Naive B cell (primary cell): ENCODE measurements at places on chromosomes 13 and 19. TPM values are rescaled to one million over a fixed set of nuclear protein-coding genes. Genes with fewer than 3 reads are reported as not detected.

Gene TMEM59L
- not detected for polyA plus RNA-seq

GRCh38 chr19:13937479-13938300, 527 bp downstream of the PODNL1 start:
- DNase-seq = no peak

Gene MAST1
- not detected for polyA plus RNA-seq

GRCh38 chr19:7701049-7701653, 780 bp downstream of the FCER2 start:
- DNase-seq = no peak

Gene VAV1
- 27.7 TPM for polyA plus RNA-seq

Gene KLK2
- polyA plus RNA-seq = 0.36 TPM

DNA sequence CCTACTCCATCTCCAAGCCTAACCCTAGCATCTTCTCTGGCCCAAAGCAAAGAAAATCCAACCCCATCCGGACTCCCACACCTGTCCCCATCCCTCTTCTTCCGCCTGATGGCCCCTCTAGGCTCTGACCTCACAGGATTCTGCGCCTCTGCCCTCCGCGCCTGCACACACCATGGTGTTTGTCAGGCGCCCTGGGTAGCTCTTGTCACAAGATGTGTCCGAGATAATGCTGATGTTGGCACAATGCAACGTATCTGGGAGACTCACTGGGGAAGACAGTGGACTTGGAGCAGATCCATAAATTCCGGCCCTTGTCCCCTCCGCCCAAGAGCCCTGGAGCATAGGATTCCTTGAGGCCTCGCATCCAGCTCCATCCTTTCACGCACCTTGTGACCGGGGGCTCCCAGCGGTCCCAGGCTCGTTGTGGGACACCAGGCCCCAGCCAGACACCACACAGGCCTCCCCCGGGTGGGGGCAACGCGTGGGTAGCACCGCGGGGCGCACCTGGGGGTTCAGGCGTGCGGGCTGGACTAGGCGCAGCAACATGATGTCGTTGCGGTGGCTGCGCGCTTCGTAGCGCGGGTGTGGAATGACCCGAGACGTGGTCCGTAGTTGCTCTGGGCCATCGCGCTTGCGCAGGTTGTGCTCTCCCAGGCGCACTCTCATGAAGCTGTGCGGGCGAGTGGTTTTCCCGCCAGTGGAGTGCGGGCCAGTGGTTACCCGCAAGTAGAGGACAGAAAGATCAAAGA, 3.1 kb upstream of the KLK1 start:
- DNase-seq = no peak

Gene ZNF491
- polyA plus RNA-seq = 0.40 TPM

DNA sequence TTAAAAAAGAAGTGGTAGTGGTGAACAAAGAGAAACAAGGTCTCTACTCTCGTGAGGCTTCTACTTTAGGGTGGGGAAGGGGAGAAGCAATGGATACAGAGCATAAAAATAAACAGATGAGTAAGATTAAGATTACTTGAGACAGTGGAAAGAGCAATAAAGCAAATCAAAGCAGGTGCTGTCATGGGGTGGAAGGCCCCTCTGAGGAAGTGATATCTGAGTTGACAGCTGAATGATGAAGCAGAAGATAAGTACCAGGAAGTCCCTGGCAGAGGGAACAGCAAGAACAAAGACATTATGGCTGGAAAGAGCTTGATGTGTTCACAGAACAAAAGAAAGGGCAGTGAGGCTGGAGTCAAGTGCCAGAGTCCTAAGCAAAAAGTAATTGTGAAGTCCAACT, 221.8 kb downstream of the ENOX1 start:
- no peak for DNase-seq

Gene OR7D2
- not detected for polyA plus RNA-seq

GRCh38 chr19:18775586-18776287, 15.4 kb downstream of the COMP start:
- no peak for DNase-seq

DNA sequence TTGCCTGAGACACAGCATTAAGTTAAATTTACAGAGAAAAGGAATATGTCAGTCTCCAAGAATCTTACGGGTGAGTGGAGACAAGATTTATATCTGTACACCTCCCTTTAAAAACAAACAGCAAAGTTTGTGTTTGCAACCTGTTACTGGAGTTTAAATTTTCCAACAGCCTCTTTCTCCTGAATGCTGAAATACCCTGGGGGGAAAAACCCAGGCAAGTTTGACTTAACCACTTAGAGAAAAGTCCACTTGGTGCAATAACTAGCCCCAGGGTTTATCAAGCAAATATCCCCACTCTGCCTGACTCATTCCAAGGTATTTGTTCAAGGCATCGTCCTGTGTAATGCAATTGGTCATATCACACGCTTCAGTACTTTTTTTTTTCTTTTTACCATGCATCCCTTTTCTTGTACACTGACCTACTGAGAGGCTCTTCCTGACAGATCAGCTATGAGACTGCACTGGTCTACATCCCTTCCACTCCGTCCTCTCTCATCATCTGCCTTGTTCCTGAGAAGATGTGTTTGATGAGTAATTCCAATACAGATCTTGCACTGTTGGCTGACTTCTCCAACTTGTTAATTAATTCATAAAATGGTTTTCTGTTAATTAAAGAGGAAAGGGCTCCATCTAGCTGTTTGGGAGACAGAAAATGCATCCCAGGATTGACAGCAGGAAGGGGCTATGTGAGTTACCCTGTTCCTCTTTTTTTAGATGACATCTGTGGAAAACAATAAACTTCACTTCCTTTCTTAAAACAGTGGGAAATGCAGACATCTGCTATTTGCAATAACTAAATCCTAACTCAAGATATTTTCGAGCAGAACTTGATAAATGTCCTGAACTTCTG, 212.5 kb upstream of the IRS2 start:
- no peak for DNase-seq

Gene SHC2
- polyA plus RNA-seq = not detected

GRCh38 chr19:14526423-14526822, 3.0 kb upstream of the TECR start:
- DNase-seq = no peak

Gene SPINT2
- 176 TPM for polyA plus RNA-seq

- no peak for DNase-seq
Measured at GRCh38 chr13:109787135-109787954, 962 bp upstream of the IRS2 start.

DNA sequence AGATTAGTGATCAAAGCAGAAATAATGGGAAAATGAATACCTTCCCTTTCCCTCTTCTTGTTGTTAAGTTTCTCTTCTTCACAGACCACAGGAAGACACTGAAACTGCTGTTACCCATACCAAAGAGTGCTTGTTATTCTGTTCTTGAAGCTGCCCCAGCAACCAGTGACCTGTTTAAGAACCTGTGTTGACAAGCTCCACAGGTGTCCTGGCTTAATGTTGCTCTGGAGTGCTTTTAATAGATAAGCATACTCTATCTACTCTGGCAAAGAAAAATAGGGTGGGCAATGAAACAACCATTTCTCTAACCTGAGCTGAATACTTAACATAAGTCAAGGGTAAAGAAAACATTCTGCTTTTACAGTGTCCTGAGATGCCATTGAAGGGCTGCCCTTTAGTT, 506.7 kb upstream of the GPC6 start:
- DNase-seq = no peak

Gene BRME1
- 0.47 TPM for polyA plus RNA-seq

DNA sequence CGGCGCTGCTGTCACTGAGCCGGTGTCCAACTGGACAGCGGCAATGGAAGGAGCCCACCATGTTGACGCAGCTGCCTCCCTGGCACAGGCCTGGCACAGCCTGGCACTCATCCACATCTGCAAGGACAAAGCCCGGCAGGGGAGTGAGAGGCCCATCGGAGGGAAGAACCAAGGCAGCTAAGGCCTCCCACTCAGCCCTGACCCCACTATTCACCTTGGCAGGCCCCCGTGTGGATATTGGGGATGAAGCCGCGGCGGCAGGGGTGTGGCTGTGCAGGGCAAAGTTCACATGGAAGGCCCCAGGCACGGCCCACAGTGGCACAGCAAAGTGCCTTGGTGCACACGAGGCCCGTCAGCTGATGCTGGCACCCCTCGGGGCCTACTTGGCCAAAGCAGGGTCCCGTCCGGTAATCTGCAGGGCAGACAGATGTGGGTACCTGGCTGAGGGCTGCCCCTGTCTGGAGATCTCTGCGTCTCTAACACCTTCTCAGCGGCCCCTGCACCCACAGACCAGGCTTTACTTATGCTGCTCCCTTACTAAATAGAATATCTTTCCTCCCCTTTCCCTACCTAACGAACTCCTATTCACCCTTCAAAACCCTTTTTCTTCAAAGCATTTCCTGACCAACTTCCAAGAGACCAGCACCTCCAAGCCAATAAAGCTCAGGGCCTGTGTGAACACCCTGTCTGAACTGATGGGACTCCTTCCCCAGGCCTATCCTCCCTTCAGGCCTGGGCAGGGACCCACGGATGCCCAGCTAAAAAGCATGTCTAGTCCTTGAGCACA, 7.5 kb downstream of the FBN3 start:
- DNase-seq = no peak

DNA sequence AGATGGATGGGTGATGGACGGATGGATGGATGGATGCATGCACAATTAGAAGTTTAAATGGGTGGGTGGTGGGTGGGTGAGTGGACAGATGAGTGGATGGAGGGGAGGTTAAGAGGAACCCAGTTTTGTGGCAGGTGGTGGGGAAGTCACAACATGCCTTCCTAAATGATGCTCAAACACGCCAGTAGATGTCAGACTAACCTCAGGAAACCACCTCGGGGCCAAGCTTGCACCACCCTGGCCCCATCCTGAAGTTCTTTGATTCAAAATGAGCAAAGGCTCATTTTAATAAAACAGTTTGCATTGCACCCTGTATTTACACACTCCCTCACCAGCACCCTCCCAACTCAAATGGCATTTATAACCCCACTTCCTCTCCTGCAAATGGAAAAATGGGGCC, 91.4 kb upstream of the CACNA1A start:
- peak; percentile 54 for DNase-seq

DNA sequence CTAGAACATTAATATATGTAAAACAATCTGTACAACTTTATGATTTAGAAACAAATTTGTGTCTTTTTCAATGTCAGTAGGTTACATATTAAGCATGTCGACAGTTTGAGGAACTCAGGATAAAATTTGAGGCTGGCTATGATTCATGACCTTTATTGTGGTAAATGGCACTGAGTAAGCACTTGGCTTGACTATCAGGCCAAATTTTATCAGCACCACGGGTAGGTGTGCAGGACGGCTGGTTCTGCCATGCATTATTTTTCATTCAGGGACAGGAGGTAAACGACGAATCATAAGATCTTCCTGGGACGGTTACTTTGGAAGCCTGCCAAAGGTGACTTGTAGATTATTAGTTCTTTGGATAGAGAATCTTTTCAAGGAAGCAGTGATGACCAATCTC, 19.9 kb upstream of the CYP4F8 start:
- no peak for DNase-seq

Gene ATP1A3
- polyA plus RNA-seq = 0.45 TPM
